Cardiac septum (tissue), 1 donor: ENCODE measurements at places on chromosomes 4 and X.
A peak's percentile ranks its signal among the peaks of the same experiment; 100 is the strongest.

GRCh38 chr4:22824091-22824490 lies 131.4 kb downstream of the GBA3 start:
- DNase-seq, result no peak

DNA sequence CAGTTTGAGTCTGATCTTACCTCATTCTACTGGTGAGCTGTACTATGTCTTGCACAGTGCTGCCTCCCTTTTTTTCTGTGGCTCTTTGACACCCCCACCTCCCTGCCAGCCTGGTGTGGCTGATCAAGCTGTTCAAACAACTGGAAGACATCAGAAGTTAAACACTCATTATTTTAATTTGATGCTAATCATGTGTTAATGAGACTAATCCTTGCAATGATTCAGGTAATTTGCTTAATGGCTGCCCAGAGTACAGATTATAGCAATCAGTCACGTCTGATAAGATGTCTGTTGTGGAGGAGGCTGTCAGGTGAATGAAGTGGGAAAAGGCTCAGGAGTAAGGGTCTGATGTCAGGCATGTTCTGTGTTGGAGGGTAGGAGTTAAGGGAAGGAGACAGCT lies 87.4 kb upstream of the GK2 start:
- no peak for DNase-seq

DNA sequence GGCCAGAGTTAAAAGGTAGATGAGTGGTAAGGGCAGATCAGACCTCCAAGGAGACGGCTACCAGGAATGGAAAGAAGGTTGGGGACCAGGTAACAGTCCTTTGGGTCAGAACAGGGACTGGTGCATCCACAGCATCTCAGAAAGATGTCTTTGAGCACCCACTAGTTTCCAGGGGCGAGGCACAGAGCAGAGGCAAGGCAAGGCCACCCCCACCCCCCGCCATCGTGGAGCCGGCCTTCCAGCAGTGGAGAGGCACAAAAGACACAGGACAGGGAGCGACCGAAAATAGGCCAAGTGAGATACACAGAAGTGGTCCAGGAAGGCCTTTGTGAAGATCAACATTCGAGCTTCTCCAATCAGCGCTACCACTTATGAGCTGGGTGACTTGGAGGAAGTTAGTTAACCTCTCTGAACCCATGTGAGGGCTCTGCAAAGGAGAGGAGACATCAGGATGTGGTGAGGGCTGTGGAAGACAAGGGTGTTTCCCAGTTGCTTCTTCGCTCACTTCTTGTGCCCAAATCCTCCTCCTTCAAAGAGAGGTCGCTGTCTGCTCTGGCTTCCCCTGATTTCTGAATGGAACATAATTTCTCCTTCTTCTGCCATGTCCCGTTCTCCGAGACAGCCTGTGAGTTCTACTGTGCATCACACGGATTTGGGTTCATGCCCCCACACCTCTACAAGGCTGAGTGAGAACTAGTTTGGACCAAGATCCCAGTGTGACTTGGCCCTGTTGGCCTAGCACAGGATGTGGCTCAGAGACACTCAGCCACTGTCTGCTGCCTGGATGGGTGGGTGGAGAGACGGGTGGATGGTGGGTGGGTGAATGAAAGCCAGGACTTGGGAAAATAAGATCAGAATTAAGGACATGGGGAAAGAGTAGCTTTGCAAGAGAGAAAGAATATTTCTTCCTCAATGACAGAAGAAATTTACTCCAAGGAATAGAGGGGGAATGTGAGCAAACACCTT lies 16.7 kb upstream of the MSX1 start:
- peak; percentile 51 for DNase-seq

GRCh38 chrX:72169008-72169728 lies 12.4 kb upstream of the PIN4 start:
- DNase-seq, result no peak

- no peak for DNase-seq
These were observed 7.0 kb upstream of the TXK start for GRCh38 chr4:48141048-48141447.

GRCh38 chr4:17595471-17596005 lies 18.5 kb downstream of the LAP3 start:
- DNase-seq, result peak; percentile 12

DNA sequence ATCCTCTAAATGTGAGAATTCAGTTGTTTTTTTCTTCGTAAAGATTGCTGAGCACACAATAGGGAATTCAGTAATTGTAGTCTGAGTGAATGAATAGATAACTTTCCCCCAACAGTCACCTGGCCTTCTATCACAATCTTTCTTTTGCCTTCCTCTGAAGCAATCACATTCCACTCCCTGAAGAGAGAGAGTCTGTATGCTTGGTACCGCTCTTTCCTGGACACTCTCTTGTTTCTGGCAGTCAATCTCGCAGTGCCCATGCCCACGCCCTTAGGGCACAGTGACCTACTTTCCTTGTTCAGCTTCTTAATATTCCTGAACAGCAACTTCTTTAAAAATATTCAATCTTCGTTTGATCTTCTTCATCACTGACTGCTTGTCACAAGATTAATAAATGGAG lies 255.9 kb downstream of the ADAMTS3 start:
- no peak for DNase-seq

GRCh38 chr4:75643651-75644050 lies 13.3 kb upstream of the CDKL2 start:
- DNase-seq, result no peak

- DNase-seq, result no peak
These were observed 158.1 kb downstream of the ATP10D start for GRCh38 chr4:47642985-47643760.

DNA sequence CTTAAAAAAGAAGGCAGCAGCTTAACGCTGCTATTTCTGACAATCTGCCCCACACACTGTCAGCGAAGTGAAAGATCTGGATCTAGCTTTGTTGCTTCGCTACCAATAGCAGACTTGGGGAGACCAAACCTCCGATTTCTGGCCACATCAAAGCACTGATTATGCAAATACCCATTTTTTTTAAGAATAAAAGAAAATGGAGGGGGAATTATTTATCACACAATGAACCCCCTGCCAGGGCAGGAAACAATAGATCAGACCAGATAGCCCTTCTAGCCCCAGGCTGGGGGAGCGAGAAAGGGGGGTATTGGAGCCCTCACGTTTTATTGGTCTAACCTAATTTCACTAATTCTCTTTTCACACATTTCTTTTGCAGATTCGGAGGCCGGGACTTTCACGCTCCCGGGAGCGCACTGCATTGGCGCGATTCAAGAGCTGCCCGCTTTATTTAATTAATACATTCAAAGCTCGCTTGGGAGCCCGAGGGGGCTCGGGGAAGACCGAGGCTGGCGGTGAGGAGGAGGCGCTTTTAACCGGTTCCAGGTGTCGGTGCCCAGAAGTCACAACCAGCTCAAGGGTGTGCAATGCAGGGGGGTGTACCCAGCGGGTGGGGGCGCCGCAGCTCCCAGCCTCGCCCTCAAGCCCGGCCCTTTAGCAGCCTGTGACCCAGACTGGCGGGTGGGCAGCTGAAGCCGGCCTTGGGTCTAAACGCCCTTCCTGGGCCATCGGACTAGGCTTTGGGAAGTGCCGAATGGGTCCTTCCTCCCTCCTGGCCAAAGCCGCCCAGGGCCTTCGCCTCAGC lies 5.5 kb downstream of the NEUROG2 start:
- DNase-seq, result no peak

GRCh38 chr4:70753630-70754029 lies 31.9 kb downstream of the RUFY3 start:
- DNase-seq, result no peak

- DNase-seq, result no peak
These were observed 503.0 kb upstream of the DIAPH2 start for GRCh38 chrX:96181605-96182004.

DNA sequence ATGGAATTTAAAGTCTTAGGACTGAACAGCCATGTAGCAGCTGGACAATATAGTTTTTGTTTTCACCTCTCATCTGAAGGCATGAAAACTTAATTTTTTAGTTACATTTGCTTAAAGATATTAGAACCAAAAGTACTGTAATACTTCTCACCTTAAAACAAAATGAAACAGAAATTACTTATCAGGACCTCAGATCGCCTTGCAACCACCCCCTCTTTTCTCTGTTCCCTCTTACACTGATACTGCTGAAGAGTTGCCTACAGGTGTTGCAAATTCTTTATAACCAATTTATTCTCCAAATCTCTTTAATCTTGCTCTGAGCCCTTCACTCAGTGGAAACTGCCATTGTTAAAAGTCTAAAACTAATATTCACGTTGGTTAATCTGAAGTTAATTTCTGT lies 145.0 kb downstream of the SPCS3 start:
- DNase-seq, result no peak

DNA sequence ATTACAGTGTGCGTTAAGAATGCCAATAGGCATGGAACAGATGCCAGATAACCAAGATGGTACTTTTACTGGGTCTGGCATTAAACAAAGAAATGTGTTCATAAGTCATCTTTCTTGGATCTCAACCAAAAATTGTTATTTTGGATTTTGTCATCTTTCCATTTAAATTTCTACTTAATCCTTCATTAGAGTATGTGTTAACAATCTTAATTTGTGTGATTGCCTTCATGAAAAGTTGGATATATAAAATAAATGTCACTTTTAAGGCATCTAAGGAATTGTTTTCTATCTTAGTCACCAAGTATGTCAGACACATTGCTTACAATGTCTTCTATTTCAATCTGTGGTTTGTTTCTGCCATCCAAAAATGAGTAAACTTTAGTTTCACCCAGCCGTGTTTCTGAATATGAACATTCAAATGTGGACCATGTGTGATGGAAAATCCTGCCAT lies 87.5 kb downstream of the PALLD start:
- DNase-seq, result no peak

- DNase-seq, result no peak
These were observed 37.2 kb downstream of the ADAMTS3 start for GRCh38 chr4:72531768-72532290.

GRCh38 chrX:28016823-28017222 lies 35.6 kb upstream of the DCAF8L1 start:
- no peak for DNase-seq

- no peak for DNase-seq
These were observed 92.0 kb downstream of the GATB start for GRCh38 chr4:151668689-151669402.

GRCh38 chr4:8674311-8674885 lies 81.8 kb downstream of the CPZ start:
- no peak for DNase-seq

DNA sequence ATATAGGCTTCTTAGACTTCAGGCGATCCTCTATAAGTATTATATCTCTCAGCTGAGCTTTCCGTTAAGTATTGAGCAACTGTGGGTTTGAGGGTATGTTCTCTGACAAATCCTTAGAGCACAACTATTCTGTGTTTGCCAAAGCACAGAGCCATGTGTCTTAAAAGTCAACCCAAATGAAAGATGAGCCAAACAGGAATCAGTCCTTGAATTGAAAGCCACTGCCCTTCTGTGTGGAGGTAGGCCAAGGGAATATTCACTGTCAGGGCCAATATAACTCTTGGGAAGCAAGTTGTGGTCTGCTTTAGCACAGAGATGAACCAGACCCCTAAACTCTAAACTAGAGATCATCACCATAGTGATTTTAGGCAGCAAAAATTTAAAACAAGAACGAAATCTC lies 164.0 kb downstream of the STAG2 start:
- DNase-seq, result no peak

GRCh38 chr4:3221996-3222395 lies 27.0 kb upstream of the MSANTD1 start:
- peak; percentile 75 for DNase-seq

DNA sequence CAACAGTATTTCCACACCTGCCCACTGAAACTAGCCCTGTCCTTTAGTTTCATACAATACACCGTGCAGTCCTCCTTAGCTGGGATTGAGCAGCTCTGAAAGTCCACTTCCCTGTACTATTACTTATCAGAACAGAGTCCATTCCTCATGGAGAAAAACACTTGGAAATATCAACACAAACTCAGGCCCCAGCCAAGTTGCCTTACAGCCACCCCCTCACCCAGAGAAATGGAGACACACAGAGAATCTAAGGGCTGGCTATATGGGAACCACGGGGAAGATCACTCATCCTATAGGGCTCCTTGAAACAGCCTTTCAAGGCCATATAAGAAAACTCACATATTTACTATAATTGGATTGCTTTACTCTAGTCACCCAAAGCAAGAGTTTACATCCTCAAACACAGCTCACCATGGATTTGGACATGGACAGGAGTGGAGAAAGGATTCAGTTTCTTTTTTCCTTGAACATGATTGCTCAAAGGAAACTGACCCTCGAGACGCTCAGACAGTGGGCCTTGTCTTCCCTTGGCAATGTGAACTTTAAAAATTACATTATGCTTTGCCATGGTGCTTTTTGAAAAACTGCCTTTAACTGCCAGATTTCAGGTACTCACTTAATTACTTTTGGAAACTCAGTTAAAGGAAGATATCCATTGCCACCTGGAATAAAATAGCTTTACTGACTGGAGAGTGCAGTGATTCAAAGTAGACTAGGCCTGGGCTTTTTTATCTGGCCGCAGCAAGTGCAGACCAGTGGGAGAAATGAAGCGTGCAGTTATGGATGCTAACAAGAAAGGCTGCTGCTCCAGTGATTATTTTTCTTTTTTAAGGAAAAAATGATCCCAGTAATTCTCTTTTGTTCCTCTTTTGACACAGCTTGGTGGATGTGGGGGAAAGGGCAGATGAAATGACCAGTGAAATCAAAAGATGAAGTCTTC lies 1.6 kb downstream of the SCARB2 start:
- DNase-seq, result no peak

DNA sequence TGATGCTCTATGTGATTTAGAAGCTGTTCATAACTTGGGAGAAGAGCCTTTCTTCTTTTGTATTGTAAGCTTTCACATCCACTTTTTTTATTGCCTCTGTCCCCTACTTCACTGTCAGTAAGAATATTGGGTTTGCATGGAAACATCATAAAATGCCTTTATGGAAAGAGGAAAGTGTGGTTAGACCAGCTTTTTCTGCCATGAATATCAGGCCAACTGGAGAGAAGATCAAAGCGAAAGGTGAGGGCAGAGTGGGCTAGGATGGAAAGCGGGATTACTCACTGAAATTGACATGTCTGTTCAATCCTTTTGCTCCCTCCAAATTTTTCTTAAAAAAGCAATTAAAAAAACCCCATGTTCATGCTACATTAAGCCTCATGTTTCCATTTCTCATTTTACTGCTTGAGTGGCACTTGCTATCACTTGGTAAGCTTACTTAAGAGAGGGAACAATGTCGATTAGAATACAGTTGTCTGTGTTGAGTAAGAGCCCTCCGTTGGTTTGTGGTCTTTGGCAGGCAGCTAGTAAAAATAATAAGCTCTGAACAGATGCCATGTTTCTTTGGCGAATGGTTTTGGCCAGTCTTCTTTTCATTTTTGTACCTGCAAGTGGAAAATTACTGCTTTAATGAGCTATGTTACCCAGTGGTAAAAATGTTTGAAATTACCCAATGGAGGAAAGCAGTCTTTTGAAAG lies 35.9 kb downstream of the SUPT20HL1 start:
- no peak for DNase-seq
